ENCODE measurements at places on chromosomes 3 and 15.
A peak's percentile ranks its signal among the peaks of the same experiment; 100 is the strongest.

DNA sequence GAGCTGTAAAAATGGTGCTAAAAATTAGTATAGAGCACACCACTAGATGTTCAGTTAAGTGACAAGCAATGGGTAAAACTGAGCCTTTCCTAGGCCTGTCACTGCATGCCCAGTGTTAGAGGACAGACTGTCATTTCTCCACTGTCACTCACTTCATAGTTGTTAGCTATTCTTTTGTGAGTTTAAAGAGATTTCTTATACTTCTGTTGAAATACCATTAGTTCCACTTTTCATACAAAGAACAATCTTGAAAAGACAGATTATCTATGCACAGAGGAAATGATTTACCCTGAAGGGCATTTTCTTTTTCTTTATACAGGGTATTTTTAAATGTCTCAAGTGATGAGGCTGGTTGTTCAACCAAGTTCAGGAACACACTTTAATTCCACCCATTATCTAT, 28.3 kb upstream of the CHMP2B start:
- DNase-seq: no peak

DNA sequence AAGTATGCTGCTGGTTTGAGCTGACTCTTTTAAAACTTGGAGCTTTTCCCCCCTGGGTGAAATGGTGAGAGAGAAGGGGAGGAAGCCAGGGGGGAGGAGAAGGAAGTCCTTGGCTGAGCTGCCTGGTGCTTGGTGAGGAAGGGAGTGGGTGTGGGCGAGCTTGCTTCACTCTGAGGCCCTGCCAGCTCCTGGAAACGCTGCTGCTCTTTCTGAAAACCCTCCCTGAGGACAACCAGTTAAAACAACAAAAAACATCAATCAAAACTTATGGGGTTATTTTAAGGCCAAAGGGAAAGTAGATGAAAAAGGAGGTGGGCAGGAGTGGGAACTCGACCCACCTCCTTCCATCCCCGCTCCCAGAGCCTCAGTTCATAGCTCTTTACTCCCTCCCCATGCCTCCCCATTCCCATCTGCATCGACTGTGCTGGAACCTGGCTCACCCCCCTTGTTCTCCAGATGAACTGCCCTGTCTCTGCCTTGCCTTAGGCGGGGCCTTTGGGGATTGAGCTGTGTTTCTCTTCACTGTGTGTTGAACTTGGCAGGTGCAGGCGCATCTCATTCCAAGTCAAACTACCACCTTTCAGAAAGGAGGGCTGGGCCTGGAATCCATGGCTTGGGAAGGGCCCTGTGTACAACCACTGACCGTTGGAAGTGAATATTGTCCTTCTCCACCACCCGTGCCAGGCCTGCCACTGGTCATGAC, 166.1 kb downstream of the ZNF621 start:
- peak; percentile 72 for DNase-seq

DNA sequence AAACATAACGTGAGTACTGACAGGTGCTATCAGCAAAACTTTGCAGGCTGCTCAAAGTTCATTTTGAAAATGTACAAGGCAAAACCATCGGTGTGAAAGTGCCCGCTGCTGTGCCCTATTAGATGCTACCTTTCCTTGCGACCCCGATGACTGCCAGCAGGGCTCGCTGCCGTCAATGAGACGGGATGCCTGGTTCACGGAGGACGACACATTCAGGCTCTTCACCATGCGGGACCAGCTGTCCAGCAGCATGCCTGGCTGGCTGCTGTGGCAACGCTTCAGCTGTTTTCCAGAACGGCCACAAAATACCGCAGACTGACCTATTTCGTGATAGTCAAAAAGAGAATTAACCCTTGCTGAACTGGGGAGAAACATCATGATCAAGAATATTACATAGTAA, 92.7 kb upstream of the OCA2 start:
- DNase-seq: no peak

GRCh38 chr15:45448066-45448915, 69.9 kb upstream of the GATM start:
- DNase-seq: peak; percentile 59

- DNase-seq: no peak
Observed at GRCh38 chr15:63764124-63764803, 69.5 kb downstream of the HERC1 start.

- DNase-seq: no peak
Observed at GRCh38 chr3:113557374-113557773, 25.0 kb downstream of the SIDT1 start.

DNA sequence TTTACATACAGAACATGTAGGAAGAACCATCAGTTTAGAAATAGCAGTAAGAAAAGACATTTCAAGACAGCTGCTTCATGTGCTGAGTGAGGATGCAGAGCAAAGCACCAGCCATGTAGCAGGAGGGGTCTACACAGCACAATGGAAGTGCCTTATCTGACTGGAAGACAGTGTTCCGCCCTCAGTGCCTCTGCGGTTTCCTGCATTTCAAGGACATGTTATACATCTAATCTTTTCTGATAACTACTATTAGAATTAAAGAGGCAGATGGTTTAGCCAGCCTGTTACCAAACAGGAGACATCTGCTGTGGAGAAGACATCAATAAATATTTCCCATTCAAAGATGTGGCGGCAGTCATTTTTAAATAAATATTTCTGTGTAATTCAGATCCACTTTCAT, 10.6 kb downstream of the LSG1 start:
- no peak for DNase-seq
